ENCODE measurements at places on chromosomes 5 and 9.

GRCh38 chr9:133168432-133168831 is 4.7 kb upstream of the GBGT1 start:
- peaks cover 2% of the 10 kb centered on the region for H3K4me1 ChIP-seq
- H3K27ac ChIP-seq, result no peak overlapping the region
- no peak for DNase-seq
- H3K4me3 ChIP-seq, result no peak overlapping the region
- no peaks in the 10 kb centered on the region for H3K36me3 ChIP-seq
- H3K27me3 ChIP-seq, result peaks cover 13% of the 10 kb centered on the region

DNA sequence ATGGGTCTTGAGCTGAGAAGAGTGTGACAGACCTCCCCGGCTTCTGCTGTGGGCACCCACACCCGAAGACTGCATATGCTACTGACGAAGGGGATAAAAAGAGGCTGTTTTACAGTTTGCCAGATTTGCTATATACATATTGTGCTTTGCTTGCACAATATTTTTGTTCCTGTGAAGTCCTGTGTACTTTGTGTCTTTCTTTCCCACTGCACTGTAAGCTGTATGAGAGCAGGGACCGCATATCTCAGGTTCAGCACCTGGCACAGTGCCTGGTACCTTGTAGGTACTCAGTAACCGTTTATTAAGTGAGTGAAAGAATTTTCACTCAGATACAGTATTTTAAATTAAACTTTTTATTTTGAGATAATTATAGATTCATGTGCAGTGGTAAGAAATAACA is 8.2 kb upstream of the GARNL3 start:
- no peaks in the 10 kb centered on the region for H3K27me3 ChIP-seq
- peaks cover 7% of the 10 kb centered on the region for H3K4me1 ChIP-seq
- no peak overlapping the region for H3K4me3 ChIP-seq
- H3K36me3 ChIP-seq, result peaks cover 5% of the 10 kb centered on the region
- no peak for DNase-seq

DNA sequence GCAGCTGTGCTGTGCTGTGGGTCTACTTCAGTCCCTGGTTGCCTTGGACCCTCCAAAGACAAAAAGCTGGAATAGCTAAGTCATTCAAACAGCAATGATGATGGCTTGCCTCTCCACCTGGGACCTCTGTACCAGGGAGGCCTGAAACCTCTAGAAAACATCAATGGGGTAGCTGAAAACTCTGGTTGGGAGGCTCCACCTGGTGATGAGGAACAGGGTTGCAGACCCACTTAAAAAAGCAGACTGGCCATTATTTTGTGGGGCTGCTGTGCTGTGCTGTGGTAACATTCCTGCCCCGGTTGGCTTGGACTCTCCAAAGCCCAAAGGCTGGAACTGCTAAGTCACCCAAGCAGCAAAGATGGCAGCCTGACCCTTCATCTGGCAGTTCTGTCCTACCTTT is 839.3 kb upstream of the ARRDC3 start:
- peaks cover 4% of the 10 kb centered on the region for H3K36me3 ChIP-seq
- H3K27me3 ChIP-seq, result no peaks in the 10 kb centered on the region
- no peak overlapping the region for H3K27ac ChIP-seq
- no peaks in the 10 kb centered on the region for H3K4me1 ChIP-seq
- DNase-seq, result no peak

DNA sequence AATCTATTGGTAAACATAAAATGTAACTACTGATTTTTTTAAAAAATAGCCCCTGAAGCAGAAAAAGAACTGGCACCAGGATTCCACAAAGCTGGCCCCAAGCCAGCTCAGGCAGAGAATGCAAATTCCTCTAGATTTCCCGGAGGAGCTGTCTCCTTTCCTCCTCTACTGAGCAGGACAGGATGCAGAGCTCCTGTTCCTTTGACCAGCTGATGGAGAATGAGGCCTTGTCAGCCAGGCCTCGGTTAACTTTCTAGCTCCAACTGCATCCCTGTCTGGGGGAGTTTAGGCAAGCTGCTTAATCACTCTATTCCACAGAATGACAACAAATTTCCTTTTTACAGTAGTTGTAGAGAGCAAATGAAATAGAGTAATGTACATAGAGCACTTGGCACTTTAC is 155.5 kb downstream of the GNAQ start:
- H3K4me3 ChIP-seq, result no peak overlapping the region
- H3K4me1 ChIP-seq, result peaks cover 51% of the 10 kb centered on the region
- DNase-seq, result no peak
- no peaks in the 10 kb centered on the region for H3K27me3 ChIP-seq
